Large intestine (tissue), 12 donors: ENCODE measurements at places on chromosomes 7 and 10. TPM values are rescaled to one million over a fixed set of nuclear protein-coding genes. Genes with fewer than 3 reads are reported as not detected.

- no peaks in the 10 kb centered on the region for H3K36me3 ChIP-seq
- peaks cover 3% of the 10 kb centered on the region for H3K4me1 ChIP-seq
- no peak overlapping the region for H3K4me3 ChIP-seq
- H3K27me3 ChIP-seq = peaks cover 3% of the 10 kb centered on the region
- no peak for DNase-seq
These were observed 931 bp downstream of the SH2D4B start for GRCh38 chr10:80538481-80539185.

- no peak overlapping the region for H3K4me3 ChIP-seq
- no peaks in the 10 kb centered on the region for H3K27me3 ChIP-seq
- DNase-seq = no peak
- H3K4me1 ChIP-seq = no peaks in the 10 kb centered on the region
- no peaks in the 10 kb centered on the region for H3K36me3 ChIP-seq
- H3K27ac ChIP-seq = no peak overlapping the region
These were observed 271.2 kb downstream of the ARHGAP12 start for GRCh38 chr10:31657434-31657872.

- H3K36me3 ChIP-seq = no peaks in the 10 kb centered on the region
- no peak overlapping the region for H3K4me3 ChIP-seq
- H3K4me1 ChIP-seq = no peaks in the 10 kb centered on the region
These were observed 58.9 kb upstream of the OPN4 start for GRCh38 chr10:86595496-86595895.

- H3K4me3 ChIP-seq = no peak overlapping the region
- no peaks in the 10 kb centered on the region for H3K27me3 ChIP-seq
- no peaks in the 10 kb centered on the region for H3K4me1 ChIP-seq
- no peak overlapping the region for H3K27ac ChIP-seq
- no peaks in the 10 kb centered on the region for H3K36me3 ChIP-seq
These were observed 909.3 kb upstream of the GHITM start for GRCh38 chr10:83229991-83230390.

DNA sequence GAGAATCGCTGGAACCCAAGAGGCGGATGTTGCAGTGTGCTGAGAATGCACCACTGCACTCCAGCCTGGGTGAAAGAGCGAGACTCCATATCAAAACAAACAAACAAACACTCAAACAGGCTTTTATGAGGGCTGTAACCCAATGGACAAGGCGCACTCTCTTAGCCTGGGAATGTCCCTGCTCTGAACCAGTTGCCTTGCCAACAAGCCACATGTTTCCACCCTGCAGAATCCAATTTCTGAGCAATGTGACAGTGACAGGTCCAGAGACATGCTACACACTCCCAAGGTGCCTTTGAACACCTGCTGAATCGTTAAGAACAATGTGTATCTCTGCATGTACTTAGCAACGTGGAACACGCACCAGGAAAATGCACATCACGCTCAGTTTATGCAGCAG, 186.8 kb upstream of the AUTS2 start:
- H3K27me3 ChIP-seq = peaks cover 10% of the 10 kb centered on the region
- no peaks in the 10 kb centered on the region for H3K4me1 ChIP-seq
- H3K4me3 ChIP-seq = no peak overlapping the region
- DNase-seq = no peak
- no peaks in the 10 kb centered on the region for H3K36me3 ChIP-seq

SAP25 gene
- 7.9 TPM for polyA plus RNA-seq

CC2D2B gene
- 1.2 TPM for polyA plus RNA-seq
